Ovary (tissue), 10 donors: ENCODE measurements at places on chromosomes 13 and 19. TPM values are rescaled to one million over a fixed set of nuclear protein-coding genes. Genes with fewer than 3 reads are reported as not detected.

DNA sequence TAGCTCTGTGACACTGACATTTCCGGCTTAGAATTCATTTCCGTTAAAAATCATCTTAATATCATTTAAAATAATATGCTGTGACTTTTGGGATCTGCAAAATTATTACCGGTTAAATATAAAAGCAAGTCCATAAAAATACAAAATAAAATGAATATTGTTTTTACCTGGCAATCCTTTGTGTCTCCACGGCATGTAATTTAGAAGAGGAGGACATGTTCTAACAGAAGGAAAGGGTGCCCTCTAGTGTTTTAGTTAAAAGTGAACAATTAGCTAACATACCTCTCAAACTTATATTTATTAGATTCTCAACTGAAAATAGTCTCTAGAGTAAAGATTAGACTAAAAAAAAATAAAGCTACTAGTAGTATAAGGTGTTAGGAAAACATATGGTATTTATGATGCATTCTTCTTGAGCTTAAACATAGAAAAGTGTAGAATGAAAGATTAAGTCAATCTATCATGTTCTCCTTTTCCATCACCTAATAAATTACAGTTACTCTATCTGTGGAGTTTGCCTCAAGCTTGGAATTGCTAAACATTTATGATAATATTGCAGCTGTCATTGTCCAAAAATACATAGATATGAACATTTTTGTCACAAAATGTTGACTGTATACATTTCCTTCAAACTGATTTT lies 676.7 kb upstream of the SPRY2 start:
- no peak for DNase-seq

CCNE1 gene
- 1.7 TPM for total RNA-seq

DNA sequence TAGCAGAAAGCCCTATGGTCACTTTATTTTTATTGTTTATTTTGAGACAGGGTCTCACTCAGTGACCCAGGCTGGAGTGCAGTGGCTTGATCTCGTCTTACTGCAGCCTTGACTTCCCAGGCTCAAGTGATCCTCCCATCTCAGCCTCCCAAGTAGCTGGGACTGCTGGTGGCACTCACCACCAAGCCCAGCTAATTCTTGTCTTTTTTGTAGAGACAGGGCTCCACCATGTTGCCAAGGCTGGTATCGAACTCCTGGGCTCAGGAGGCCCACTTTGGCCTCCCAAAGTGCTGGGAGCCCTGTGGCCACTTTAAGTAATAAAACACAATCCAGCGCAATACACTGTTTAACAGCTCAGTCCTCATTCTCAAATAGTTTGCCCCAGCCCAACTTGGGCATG lies 69.3 kb downstream of the NUFIP1 start:
- DNase-seq: no peak

IFNL2 gene
- not detected for total RNA-seq

ELAVL3 gene
- total RNA-seq: not detected

DNA sequence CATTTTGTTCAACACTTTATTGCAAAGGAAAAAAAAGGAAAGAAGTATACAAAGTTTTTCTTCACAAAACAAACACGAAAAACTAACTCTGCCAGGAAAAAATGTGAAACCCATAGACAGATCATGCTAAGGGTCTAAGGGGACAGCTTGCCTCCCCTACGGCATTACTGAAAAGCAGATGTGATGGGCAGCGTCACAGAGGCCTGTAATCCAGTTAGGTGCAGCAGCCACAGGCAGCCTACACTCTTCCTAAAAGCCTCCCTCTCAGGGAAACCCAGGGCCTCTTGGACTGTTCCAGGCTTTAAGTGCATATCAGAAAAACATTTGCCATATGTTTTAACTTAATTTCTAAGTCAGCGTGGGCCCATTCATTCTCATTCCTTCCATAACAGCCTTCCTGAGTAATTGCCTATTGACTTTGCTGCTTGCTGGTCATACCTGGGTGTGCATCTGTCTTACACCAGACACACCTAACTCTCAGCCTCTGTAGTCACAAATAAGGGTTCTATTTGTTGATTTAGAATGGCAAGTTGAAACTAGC lies 135.7 kb upstream of the SERP2 start:
- DNase-seq: no peak

GRCh38 chr19:19547674-19548336 lies 9.7 kb downstream of the CILP2 start:
- DNase-seq: no peak

DNA sequence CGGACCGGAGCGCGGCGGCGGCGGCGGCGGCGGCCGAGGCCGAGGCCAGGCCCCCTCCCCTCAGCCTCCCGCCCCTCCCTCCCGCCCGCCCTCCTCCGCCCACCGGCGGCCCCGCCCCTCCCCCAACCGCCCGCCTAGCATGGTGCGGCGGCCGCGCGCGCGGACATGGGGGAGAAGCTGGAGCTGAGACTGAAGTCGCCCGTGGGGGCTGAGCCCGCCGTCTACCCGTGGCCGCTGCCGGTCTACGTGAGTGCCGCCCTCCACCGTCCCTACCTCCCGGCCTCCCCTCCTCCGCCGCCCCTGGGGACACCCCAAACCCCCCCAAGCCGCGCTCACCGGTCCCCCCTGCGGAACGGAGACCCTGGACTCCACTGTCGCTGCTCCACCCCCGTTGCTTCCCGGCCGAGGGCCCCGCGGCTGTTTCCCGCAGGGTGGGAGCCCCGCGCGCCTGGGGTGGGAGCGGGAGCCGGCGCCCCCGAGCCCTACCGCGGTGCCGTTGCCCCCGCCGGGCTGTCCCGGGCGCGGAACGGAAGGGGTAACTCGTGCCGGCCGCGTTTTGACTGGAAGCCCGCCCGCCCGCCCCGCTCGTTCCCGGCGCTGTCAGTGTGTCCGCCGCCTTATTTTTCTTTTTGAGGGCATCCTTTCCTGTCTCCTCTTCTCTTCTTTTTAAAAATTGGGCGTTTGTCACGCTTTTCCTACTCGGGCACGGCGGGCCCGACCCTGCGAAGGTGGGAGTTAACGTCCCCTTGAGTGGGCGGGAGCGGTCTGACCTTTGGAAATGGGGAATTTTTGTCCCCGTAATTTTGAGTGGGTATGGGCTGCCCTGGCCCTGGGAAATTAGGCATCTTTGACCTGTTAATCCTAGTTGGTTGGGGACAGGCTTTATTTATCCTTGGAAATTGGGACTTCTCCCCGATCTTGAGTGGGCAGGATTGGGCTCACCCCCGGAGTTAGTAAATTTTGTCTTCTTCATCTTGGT lies 576 bp downstream of the DOT1L start:
- DNase-seq: no peak

C2CD4C gene
- total RNA-seq: 2.3 TPM

DNA sequence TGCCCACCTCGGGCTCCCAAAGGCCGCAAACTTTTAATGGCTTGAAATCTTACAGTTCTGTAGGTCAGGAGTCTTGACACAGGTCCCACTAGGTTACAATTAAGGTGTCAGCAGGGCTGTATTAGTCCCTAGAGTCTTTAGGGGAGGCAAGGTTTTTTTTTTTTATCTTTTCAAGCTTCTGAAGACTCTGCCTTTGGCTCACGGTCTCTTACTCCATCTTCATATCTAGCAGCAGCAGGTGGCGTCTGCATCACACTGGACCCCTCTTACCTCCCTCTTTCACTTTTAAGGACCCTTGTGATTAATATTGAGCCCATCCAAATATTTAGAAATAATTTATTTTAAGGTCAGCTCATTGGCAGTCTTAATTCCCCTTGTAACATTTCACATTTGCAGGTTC lies 11.6 kb downstream of the MIR17HG start:
- DNase-seq: no peak

GRCh38 chr19:15629003-15629880 lies 11.5 kb upstream of the CYP4F3 start:
- DNase-seq: peak; percentile 82
